Activated CD8-positive, alpha-beta memory T cell treated with anti-CD3 and anti-CD28 coated beads for 1 hour (primary cell): ENCODE measurements at places on chromosomes 7 and 10.

DNA sequence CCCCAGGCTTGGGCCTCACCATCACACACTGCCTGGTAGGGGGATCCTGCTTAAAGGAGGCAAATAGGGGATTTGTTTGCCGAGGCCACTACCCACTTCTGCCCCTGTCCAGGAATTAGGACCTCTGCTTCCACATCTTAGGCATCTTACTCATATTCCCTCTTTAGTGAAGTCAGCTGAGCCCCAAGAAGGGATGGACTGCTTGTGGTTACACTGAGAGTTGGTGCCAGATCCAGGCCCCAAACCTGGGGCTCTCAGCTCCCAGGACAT is 1.6 kb upstream of the GPRIN2 start:
- DNase-seq = no peak

DNA sequence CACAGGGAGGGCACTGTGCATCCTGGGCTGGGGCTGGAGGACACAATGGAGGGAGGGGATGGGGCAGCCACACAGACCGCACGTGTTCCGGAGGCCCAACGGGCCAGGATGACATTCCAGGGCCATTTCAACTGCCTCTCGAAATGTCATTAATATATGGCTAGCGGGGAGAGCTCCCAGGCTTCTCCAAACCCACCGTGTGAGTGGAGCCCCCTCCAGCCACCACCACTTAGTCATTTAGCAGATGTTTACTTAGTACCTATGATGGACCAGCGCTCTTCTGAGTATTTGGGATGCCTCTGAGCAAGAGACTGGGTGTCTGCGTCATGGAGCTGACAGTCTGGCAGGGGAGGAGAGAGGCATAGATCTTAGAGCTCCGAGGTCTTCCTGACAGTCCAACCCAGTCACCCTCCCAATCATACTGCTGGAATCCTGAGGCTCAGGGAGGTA is 107.3 kb downstream of the ZMIZ1 start:
- no peak for DNase-seq

- DNase-seq = no peak
Observed at GRCh38 chr10:93096901-93097300, 23.2 kb downstream of the CYP26A1 start.

DNA sequence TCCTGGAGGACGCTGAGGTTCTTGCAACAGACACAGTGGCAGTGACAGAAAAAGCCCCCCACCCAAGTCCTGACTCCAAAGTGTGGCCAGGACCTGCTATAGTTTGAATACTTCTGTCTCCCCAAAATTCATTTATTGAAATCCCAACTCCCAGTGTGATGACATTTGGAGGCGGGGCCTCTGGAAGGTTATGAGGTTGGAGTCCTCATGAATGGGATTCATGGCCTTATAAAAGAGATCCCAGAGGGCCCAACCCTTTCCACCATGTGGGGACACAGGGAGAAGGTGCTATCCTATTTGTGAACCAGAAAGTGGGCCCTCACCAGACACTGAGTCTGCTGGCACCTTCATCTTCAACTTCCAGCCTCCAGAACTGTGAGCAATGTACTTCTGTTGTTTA is 18.3 kb downstream of the ANXA11 start:
- no peak for DNase-seq

DNA sequence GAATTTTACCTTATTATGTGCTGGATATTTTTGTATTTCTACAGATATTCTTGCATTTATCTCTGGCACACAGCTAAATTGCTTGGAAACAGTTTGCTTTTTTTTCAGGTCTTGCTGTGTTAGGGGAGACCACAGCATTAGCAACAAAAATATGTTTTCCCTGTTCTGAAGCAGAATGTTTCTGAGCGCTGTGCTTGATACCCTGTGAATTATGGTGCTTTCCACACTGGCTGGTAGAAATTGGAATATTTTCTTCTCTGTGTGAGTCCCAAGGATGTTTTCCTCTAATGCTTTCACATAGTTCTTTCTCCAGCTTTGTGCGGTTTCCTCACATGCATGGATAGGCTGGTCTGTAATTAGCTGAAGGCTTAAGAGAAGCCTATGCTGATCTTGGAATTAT is 651.6 kb upstream of the IGFBP3 start:
- DNase-seq = no peak

- DNase-seq = no peak
Observed at GRCh38 chr7:47757921-47758411, 176.1 kb upstream of the TNS3 start.

DNA sequence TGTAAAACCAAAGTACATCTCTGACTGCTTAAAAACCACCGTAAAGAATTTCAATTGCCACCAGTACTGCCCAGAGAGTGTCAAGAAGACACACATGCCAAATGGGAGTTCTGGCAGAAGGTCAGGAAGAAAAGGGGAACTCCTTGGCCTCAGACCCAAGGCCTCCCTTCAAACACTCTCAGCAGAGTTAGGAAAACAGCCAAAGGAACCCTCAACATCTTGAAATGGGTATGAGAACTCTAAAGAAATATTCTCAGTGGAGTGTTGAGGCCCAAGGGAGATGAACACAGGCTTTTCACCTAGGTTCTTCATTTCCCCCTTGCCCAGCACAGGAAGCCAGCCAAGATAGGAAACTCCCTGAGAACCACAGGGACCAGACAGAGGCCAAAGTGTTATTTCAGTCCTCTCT is 96.1 kb upstream of the ASAH2 start:
- DNase-seq = no peak

DNA sequence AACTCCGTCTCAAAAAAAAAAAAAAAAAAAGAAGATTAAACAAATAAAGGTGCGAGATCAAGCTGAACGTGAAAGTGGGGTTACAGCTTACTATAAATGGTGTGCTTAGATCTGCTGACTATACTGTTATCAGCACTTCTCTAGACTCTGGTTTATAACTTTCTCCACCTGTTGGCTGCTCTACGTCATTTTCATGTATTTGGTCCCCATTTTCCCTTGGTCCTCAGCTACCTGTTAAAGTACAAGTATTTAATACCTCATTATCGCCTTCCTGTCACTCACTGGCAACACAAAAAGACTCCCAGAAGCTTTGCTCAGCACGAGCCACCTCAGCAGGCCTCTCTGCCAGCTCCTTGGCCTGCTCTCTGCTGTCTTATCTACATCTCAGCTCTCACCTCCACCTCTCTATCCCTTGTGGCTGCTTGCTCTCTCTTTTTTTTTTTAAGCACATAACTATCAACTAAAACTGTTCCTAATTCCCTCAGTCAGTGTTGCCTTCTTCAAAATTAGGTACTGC is 95.0 kb downstream of the ARMH3 start:
- no peak for DNase-seq

DNA sequence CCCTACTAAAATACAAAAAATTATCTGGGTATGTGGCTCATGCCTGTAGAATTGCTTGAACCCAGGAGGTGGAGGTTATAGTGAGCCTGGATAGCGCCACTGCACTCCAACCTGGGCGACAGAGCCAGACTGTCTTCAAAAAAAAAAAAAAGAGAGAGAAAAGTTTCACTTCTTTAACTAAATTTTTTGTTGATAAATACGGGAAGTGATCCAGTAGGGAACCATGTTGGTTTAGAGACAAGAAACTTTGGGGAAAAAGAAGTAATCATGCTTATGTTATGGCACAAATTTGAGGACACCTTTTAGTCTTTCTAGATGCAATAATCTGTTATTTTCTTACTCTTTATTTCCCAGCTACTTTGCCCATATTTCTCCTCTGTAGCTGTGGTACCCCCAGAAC is 309.7 kb downstream of the TYW1 start:
- no peak for DNase-seq

- DNase-seq = no peak
Observed at GRCh38 chr7:44079331-44080021, 2.9 kb downstream of the POLM start.

DNA sequence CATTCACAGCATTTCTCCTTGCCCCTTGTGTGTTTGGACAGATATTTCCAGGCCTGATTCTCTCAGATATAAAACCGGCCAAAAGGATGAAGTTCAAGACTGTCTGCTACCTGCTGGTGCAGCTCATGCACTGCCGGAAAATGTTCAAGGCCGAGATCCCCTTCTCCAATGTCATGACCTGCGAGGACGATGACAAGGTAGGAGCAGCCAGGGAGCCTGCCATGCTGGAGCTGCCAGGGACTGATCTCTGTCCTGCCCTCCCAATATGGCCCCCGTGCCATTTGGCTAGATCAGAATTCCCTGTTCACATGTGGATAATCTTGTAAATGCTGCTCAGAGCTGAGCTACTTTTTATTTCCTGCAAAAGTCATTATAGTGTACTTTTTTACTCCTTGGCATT is 87.8 kb downstream of the ADCY1 start:
- no peak for DNase-seq

DNA sequence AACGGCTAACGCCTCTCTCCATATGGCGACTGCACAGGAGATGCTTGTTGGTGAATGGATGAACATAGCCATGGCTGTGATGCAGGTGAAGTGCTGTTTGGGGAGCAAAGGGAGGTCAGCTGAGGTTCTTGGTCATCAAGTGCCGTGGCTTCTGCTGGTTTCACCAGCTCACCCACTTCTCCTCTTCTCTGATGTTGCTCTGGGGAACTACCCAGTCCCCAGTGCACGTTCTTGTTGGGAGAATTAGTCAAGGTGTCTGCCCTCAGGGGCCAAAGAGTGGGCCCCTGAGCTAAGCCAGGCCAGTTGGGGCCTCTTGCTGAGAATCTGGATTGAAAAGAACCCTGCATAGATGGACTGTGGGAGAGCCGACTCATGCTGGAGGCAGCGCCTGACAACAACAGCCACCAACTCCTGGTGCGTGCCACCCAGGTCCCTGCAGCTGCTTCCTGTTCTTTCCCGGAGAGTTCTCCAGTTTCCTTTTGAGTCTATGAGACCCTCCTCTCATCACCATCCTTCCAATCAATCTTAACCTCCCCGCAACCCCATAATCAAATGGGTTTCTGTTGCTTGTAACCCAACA is 3.0 kb downstream of the BTBD16 start:
- no peak for DNase-seq

DNA sequence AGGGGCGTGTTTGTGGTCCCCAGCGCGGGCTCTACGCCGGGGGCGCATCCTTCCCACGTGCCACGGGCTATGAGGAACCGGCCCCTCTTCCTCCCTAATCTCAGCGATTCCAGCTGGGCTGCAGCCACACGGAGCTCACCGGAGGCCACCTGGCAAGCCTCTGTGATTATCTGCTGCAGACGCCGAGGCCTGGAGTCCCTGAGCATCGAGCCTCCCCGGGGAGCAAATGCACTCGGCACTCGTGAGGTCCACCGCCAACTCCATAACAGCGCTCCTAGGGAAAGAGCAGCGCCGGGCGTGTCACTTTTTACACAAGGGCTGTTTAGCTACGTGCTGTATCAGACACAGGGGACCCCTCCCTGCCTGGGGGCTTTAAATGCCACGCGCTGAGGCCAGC is 101.2 kb downstream of the DYNC2I1 start:
- DNase-seq = no peak

- no peak for DNase-seq
Observed at GRCh38 chr7:10718768-10719167, 254.9 kb upstream of the PHF14 start.

DNA sequence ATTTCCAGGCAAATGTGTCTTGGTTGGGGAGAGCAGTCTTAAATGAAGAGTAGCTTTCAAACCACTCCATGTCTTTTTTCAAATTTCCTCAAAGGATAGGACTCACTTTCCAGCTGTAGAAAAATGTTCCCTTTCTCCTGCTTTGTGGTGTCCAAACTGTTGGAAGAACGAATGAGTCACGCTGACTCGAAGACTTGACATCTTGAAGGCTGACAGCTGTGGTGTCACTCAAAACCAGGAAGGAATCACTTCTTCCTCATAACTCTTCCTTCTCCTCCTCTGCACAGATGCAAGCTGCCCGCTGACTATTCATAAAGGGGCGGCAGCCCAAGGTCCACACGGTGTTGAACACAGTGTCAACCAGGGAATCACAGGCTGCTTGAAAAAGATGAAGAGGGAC is 19.2 kb downstream of the PLA2G12B start:
- DNase-seq = no peak

DNA sequence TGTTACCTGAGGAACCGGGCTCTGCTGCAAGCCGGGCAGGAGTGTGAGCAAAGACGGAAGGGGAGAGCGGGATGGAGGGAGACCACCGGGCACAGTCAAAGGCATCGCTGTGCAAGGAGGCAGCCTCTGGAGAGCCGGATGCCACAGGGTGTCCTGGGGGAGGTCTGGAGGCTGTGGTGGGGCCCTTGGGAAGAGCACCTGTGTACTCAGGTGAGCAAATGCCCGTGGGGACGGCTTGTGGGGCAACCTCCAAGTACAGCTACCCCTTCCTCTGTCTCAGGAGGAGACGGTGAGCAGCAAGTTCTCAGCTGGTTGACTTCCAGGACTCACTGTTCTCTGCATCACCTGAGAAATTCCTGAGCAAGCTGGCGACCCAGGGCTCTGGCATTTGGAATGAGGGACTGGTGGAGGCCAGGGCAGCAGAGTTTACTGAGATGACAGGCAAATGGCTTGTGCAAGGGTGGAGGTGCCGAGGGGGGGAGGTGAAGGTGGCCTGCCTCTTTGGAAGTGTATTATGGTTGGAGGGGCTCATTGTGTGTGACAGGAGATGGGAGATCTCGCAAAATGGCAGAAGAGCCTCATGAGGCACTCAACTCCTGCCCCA is 345.2 kb upstream of the SHH start:
- DNase-seq = no peak

DNA sequence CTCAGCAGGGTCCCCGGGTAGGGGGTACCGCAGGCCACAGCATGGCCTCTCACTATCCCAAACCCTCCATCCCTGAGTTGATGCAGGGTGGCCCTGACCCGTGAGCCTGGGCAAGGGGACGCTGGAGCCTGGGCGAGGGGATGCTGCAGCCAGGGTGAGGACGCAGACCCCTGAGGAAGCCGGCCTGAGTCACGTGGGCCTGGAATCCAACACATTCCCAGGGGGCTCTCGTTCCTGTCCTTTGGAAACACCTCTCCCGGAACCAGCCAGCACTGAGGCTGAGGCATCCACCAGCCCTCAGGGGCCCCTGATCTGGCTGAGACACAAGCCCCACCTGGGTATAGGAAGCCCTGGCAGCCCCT is 61.5 kb upstream of the NKX6-2 start:
- no peak for DNase-seq

DNA sequence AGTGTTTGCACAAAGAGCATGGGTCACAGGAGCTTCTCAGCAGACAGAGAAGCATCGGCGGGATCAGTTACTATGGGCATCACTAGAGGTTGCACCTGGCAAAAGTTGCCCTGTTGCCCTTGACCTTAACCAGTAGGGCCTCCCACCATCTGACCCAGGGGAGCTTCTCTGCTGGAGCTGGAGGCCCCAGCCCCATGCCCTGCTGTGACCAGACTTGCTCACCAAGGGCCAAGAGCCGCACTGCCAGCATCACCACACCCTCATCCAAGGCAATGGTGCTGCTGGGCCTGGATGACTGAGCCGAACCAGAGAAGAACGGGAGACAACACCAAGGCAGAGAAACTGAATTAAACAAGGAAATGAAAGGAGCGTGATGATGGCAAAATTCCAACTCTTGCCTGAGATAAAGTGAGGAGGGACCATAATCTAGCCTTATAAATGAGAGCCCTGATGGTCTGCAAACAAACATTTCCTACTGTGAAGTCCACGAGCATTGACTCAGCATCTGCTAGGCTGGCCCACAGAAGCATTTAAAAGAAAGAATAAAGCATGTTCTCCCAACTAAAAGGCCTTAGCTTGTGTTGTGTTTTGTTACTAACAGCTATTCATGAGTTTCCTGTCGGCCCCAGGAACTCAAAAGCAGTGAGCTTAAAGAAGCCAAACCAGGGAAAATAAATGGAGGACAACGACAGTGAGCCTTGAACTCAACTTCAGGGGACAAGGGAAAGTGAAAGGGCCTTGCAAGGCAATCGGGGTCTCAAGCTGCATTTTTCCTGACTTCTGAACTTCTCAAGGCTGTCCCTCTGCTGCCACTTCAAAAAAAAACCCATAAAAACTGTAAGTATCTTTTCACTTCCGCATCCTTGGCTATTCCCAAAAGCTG is 60.4 kb downstream of the AFAP1L2 start:
- DNase-seq = no peak
